ENCODE measurements at places on chromosomes 11 and 22. TPM values are rescaled to one million over a fixed set of nuclear protein-coding genes. Genes with fewer than 3 reads are reported as not detected.
A peak's percentile ranks its signal among the peaks of the same experiment; 100 is the strongest.

GRCh38 chr22:26463101-26463661 is 20.4 kb downstream of the HPS4 start:
- DNase-seq = no peak

DNA sequence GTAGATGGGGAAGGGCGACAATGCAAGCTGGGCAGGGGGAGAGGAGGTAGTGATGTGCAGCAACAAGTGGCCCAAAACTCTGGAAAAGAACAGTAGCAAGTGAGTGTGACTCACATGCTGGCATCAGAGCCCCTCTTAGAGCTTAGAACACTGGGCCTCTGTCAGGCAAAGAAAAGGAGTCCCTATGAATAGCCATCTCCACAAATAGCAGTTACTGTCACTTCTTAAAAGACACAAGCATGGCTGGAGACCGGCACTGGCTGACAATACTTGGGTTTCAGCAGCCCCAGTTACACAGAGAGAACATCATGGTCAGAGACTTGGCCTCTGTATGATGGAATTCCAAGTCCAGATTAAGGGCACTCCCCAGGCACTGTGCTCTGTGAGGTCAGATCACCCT is 58.2 kb downstream of the PRCP start:
- no peak for DNase-seq

DNA sequence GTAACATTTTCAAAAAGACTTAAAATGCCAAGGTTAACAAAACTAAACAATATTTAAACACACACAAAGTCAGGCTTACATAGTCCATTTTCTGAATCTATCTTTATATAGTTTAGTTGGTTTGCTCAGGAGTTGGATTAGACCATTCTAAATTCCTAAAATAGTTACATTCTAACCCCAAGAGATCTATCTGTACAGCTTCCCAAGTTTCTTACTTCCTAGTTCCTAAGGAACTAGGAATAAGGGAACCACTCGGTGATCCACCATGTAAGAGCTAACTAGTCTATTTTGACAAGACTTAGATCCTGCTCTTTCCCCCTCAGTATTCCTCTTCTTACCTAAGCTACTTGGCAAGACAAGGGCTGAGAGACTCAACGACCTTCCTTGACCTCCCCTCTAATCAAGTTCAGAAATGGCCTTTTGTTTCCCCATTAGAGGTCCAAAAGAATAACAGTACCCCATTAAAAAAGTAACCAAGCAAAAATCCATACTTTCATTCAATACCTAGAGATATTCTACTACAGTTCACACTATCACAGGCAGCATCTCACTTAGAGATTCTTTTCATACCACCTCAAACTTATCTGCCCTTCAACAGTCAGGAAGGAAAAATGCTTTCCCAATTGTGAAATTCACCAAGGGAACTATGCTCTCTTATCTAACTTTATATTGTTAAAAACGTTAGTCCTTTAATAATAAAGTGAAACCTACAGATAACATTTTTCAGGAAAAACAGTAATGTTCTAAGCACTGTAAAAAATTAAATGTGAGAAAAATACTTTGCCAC is 253.1 kb downstream of the TTC28 start:
- DNase-seq = no peak

DNA sequence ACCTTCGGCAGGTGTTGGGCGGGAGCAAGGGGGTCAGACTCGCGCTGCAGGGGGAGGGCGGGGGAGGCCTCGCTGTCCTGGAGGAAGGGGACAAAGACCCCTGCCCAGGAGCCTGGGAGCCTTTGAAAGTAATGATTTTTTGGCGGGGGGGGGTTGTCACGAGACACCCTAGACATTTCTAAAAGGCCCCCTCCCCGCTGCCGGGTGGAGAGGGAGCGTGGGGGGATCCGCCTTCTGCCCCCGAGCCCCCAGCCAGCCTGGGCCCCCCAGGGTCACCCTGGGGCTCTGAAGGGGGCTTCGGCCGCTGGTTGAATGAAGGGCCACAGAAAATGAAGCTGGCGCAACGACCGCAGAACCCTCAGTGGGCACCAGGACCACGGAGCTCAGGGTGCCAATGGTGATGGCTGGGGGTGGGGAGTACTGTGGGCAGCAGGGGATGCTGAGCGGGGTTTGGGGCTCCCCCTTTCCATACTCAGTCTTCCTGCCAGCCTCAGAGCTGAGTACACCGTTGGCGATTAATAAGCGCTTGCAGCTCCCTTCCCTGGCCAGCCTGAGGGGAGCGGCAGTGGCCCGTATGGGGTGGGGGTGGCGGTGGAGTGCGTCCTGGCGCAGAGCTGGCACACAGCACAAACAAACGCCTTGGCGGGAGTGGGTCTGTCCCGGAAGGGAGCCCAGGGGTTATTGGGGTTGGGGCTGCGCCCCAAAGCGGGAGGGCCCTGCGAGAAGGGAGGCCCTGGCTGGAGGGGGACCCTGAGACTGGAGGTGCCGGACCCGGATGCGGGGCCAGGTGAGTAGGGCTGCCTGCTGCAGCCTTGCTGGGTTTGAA is 1.2 kb upstream of the DUSP8 start:
- DNase-seq = peak; percentile 76

DNA sequence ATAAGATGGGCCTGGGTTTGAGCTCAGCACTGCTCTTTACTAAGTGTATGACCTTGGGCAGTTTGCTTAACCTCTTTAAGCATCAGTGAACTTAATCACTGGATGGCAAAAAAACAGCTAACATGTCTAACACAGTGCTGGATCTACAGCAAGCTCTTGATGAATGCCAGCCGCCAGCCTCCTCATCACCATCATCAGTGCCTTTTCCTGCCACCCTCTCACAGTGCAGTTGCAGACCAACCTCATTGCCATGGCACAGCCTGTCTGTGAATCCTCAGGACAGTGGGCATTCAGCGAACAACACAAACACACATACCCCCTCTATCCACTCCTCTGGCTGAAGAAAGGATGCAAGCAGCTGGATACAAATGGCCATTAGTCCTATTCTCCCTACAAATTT is 133.0 kb downstream of the OPCML start:
- no peak for DNase-seq

GRCh38 chr11:15745266-15745665 is 611.1 kb downstream of the SOX6 start:
- DNase-seq = no peak

DNA sequence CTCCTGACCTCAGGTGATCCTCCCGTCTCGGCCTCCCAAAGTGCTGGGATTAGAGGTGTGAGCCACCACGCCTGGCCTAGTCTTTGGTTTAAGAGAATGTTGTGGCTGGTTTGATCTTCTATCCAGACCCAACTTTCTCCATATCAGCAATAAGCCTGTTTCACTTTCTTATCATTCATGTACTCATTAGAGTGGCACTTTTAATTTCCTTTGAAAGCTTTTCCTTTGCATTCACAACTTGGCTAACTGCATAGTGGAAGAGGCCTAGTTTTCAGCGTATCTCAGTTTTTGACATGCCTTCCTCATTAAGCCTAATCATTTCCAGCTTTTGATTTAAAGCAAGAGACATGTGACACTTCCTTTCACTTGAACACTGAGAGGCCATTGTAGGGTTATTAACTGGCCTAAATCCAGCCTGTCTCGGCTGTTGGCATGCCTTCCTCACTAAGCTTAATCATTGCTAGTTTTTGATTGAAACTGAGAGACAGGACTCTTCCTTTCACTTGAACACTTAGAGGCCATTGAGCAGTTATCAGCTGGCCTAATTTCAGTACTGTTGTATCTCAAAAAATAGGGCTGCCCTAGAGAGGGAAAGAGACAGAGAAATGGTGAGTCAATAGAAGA is 13.1 kb upstream of the RPL3 start:
- no peak for DNase-seq

DNA sequence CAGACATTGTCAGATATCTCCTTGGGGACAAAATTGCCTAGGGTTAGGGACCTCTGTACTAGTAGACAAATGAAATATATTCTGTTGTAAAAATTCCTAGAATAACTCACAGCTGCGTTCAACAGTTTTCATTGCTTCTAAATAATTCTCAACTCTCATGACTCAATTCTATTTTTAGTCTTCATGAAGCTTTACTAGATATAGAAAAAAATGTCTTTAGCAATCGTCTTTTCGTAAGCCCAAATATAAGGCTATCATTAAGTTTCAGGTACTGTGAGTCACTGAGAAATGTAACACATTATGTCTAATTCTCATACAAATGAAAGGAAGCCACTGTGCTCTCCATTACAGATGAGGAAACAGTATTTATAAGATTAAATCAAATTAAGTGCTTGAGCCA is 6.4 kb downstream of the MMP12 start:
- DNase-seq = no peak

GRCh38 chr11:9859554-9860305 is 195.9 kb downstream of the SWAP70 start:
- DNase-seq = no peak

- no peak for DNase-seq
Observed at GRCh38 chr11:128512474-128512996, 74.8 kb downstream of the ETS1 start.

- DNase-seq = no peak
Observed at GRCh38 chr22:48258064-48258701, 1495.7 kb downstream of the TBC1D22A start.

- no peak for DNase-seq
Observed at GRCh38 chr11:68854273-68854958, 12.7 kb upstream of the CPT1A start.

DNA sequence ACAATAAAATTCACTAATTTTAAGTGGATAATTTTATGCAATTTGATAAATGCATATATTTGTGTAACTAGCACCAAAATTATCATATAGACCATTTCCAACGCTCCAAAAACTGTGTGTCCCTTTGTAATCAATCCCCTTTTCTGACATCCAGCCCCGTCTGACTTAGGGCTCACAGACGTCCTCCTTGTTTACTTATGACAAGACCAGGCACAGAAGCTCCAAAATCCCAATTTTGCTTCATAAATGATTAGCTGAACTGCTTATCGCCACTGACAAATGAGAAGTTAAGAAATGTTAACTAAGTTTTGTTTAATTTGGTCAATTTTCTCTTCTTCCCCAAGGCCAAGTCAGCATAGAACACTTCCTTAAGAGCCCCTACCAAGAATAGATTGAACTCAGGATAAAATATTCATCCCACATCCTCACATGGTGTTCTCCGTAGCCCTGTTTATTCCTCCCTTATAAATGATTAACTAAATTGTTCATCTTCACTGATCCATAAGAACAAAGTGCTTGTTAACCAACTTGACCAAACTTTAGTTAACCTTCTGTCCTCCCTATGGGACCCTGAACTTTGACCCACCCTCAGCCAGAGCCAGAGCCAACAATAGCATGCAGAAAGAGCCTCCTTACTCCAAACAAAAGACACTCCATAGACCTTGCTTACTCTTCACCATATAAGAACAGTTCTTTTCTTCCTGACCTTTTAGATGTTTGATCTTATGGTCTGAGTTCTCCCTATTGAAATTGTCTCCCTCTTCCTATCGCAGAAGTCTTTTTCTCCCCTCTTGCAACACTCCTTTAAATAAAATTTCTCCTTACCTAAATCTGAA is 30.8 kb upstream of the GLYAT start:
- DNase-seq = no peak

DNA sequence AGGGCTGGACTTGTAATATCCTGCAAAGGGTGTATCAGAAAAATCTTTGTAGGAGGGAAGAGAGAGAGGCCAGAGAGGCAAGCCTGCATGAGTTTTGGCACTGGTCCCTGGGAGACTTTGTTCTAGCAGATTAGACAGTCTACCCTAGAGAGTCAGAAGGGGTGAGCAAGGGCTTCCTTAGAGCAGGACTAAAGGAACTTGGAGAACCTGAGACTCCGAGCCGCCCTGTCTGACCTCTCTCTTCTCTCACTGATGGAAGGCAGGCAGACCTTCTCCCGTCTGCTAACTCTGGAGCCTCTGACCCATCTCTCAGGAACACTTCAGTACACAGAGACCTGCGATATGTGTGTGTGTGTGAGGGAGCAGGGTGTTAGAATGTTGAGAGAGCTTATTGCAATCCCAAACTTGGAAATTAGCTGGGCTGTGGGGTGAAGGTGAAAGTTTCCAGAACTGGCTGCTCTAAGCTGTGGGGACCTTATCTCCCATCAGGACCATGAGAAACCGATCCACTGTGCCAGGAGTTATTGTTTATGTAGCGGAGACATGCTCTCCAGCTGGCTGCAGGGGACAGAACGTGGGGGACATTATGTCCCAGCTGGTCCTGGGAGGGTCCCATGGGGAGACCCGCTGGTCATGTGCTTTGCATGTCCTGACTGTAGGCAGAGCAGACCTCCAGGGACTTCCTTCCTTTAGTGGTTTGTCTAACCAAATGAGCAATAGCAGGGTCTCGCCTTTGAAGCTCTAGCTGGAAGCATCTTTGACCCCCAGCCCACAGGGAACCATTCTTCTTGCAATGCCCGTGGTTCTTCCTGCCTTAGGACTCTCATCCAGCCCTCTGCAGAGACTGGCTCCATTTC is 51.1 kb downstream of the TIMP3 start:
- DNase-seq = no peak

DNA sequence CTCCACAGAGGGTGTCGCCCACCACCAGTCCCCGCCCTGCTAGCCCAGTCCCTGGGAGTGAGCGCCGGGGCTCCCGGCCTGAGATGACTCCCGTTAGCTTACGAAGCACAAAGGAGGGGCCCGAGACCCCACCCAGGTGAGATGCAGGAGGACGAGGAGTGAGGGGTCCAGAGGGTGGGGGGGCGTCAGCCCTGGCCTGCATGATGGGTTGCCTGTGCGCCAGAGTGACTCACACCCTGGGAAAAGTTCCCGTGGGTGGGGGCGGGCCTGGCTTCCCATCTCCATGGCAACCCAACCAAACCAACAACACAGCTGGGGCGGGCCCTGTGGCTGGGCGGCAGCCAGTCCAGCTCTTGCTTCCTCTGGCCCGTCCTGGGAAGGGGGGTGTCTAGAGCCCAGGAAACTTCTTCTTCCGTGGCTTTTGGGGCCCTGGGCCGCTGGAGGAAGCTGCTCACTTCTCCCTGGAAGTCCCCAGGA is 4.5 kb downstream of the GAS2L1 start:
- no peak for DNase-seq

- DNase-seq = no peak
Observed at GRCh38 chr22:38236786-38237185, 35.0 kb downstream of the MAFF start.

- no peak for DNase-seq
Observed at GRCh38 chr22:17115236-17115635, 5.9 kb downstream of the TMEM121B start.

GRCh38 chr11:17979770-17980371 is 33.0 kb downstream of the SERGEF start:
- peak; percentile 39 for DNase-seq

GRCh38 chr11:84021291-84021690 is 735.1 kb upstream of the CCDC90B start:
- no peak for DNase-seq

- no peak for DNase-seq
Observed at GRCh38 chr11:128551058-128551457, 36.3 kb downstream of the ETS1 start.

- DNase-seq = no peak
Observed at GRCh38 chr11:77093987-77094840, 8.4 kb upstream of the OMP start.

GLYAT gene
- not detected for total RNA-seq

SNU13 gene
- 193 TPM for total RNA-seq

GAB4 gene
- total RNA-seq = not detected

INS gene
- total RNA-seq = not detected

C11orf97 gene
- total RNA-seq = not detected

MMP13 gene
- total RNA-seq = not detected

FZD4 gene
- 0.05 TPM for total RNA-seq

C11orf42 gene
- total RNA-seq = not detected
